Naive thymus-derived CD4-positive, alpha-beta T cell (primary cell): ENCODE measurements at places on chromosomes 1 and 21. TPM values are rescaled to one million over a fixed set of nuclear protein-coding genes. Genes with fewer than 3 reads are reported as not detected.

The KRTAP7-1 gene
- not detected for polyA plus RNA-seq

The PKLR gene
- polyA plus RNA-seq, result not detected

The MCOLN3 gene
- polyA plus RNA-seq, result 0.43 TPM

The TSSK3 gene
- polyA plus RNA-seq, result 0.50 TPM

The MUTYH gene
- polyA plus RNA-seq, result 17.7 TPM

The HES3 gene
- polyA plus RNA-seq, result not detected

The BRINP2 gene
- not detected for polyA plus RNA-seq

The DPYD gene
- 61.2 TPM for polyA plus RNA-seq

The ECM1 gene
- not detected for polyA plus RNA-seq

The SYTL1 gene
- polyA plus RNA-seq, result 105 TPM

The OLIG2 gene
- polyA plus RNA-seq, result not detected

The PKP1 gene
- not detected for polyA plus RNA-seq

The FAM177B gene
- not detected for polyA plus RNA-seq

The SPRR3 gene
- polyA plus RNA-seq, result not detected

The HSD3B2 gene
- polyA plus RNA-seq, result not detected

The TAF1A gene
- polyA plus RNA-seq, result 8.0 TPM

The LAD1 gene
- not detected for polyA plus RNA-seq
